ENCODE measurements at places on chromosomes 12 and 14. TPM values are rescaled to one million over a fixed set of nuclear protein-coding genes. Genes with fewer than 3 reads are reported as not detected.

DNA sequence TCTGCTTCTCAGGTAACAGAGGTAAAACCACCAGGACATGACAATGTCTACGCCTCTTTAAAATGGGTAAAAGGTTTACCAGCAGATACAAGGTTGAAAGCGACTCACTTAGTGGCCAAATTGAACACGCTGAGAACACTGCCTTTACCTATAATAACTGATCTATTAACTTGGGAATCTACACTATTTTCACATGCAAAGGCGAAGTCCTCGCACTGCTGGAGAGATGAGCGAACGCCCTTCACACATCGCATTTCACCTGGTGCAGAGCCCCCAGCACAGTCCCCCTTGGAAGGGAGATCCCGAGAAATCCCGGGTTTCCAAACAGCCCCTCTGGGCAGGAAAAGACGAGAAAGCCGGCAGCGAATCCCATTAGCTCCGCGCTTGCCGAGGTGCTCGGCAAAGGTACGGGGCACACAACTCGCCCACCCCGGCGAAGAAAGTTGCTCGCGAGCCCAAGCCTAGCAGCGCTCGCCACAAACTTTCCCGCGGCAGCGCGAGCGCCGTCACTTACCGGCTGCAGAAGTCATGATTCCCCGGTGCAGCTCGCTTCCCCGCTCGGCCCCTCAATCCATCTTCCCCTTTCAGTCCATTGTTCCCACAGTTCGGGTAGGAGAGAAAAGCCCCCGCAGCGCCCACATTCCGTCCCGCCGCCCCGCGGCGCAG, 423 bp downstream of the FGD6 start:
- DNase-seq, result no peak

Gene SRRM4
- total RNA-seq, result 0.63 TPM

GRCh38 chr12:39902821-39903220, 203.1 kb downstream of the SLC2A13 start:
- DNase-seq, result no peak

Gene CLEC9A
- total RNA-seq, result not detected

DNA sequence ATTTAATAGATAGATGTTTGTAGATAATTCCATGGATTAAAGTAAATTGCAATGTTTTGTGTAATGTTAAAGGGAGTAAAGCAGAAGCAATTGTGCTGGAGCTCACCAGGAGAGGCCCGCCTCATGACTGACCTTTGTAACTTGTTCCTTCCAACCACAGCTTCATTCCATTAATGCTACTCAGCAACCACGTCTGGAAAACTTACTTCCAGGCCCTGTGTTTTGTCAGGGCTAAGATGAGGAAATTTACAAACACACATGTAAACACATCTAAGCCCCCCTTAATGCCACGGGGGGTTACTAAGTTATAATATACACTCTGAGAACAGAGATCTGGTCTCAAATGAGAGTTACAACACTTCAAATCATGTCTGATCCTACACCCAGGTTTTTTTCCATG, 12.4 kb downstream of the LUM start:
- no peak for DNase-seq

DNA sequence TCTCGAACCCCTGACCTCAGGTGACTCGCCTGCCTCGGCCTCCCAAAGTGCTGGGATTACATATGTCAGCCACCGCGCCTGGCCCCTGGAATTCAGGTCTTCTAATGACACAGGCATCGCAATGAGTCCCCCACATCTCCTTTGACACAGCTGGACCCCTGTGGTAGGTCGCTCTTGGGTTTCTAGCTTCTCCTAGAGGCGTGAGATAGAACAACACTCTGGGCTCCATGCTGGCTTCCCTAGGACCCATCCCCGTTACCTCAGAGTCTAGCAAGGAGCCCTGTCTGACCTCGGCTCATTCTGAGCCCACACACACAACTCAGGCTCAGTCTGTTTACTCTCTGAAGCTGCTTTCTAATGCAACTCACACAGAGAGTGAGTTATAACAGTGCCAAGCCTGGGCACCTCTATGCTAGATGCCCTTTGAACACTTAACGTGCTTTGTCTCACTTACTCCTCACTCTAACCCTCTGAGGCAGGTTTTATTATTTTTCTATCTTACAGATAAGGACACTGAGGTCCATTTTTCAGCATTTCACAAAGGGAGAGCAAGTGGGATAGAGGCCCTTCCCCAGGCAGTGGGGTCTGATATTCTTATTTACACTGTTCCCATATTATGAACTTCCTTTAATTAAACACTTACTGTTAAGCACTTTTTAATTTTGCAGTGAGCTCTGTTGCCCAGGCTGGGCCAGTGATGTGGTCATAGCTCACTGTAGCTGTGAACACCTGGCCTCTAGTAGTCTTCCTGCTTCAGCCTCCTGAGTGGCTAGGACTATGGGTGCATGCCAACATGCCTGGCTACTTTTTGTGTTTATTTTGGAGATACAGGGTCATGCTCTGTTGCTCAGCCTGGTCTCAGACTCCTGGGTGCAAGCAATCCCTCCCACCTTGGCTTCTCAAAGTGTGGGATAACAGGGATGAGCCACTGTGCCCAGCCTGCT, 40.6 kb upstream of the RBM19 start:
- peak; percentile 31 for DNase-seq

- peak; percentile 62 for DNase-seq
Observed at GRCh38 chr12:94133964-94134795, 14.2 kb upstream of the PLXNC1 start.

- peak; percentile 100 for DNase-seq
Observed at GRCh38 chr14:81533536-81534343, at the start of gene SEL1L. Gene SEL1L, minus strand, starts transcription at chr14:81533853. Its CDS starts 109 bp downstream, at chr14:81533744.

GRCh38 chr14:81004575-81004974, 49.2 kb downstream of the TSHR start:
- DNase-seq, result no peak

Gene WNT1
- not detected for total RNA-seq

- DNase-seq, result no peak
Observed at GRCh38 chr12:123608182-123608581, 6.3 kb downstream of the DDX55 start.

- no peak for DNase-seq
Observed at GRCh38 chr12:46678426-46678825, 147.4 kb downstream of the SLC38A4 start.

Gene DNAH10
- 0.03 TPM for total RNA-seq

GRCh38 chr12:64494998-64495729, 43.2 kb downstream of the TBK1 start:
- no peak for DNase-seq

DNA sequence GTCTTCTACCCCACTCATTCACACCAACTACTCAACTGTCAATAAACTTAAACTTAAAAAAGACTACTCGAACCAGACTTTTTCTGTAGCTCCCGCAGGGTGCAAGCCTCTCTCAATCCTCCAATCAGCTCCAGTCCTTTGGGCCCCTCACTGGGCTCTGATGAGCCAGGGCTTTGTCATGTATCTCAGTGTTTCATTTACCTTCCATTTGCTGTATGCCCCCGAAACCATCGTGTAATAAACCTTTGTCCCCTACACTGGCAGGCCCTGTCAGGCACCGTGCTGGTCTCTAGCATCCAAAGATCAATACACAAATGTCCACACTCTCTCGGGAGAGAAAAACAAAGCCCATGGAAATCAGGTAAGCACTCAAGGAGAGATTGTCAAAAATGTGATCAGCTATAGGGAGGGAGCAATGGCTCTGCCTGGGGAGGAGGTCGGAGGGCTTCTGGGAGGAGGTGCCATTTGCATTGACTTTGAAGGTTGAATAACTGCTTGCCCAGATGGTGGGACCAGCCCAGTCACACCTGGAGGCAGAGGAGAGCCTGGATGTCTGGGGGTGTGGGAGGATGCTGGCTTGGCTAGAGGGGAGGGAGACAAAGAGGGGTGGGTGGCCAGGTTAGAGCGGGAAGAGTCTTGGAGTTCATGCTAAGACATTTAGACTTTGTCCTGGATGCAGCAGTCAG, 42.1 kb upstream of the DICER1 start:
- DNase-seq, result no peak

- no peak for DNase-seq
Observed at GRCh38 chr14:49193332-49194065, 392.7 kb downstream of the RPS29 start.

- DNase-seq, result no peak
Observed at GRCh38 chr14:52365071-52365470, 51.0 kb downstream of the PTGER2 start.

DNA sequence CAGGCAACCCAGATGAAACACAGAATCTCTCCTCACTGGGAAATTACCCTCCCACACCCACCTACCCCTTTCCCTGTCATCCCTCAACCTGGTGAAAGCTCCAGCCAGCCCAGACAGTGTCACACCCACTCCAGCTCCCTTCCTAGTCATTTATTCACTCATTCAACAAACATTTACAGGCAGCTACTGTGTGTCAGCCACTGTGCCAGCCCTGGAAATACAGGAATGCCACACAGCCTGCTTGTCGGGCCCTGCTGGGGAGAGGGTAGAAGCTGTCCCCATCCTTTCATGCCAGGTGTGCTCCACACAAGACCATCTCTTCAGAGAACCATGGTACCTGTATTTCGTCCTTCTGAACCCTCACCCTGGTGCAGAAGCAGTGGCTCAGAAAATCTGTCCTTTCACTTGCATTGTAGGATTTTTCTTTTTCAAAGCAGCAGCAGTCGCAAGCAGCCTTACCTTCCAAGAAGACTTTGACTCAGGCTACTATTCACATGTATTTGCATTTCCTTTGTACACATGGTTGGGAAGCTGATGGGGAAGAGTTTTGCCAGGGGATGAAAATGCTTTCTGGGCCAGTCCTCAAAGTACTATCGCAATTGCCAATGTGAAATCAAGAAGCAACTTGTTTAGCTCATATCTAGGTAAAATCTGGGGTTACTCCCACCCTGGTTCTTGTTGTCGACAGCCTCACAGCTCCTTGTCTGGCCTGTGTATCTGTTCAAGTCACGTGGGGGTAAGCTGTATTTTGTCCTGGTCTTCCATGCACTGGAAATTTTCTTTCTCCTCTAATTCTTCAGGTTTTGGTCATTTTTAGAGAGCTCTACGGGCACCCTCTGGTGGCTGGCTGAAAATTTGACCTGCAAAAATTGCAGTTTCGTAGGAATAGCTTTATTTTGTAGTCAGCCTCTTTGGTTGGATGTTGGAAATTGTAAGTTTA, 147.4 kb upstream of the EGLN3 start:
- DNase-seq, result peak; percentile 54

DNA sequence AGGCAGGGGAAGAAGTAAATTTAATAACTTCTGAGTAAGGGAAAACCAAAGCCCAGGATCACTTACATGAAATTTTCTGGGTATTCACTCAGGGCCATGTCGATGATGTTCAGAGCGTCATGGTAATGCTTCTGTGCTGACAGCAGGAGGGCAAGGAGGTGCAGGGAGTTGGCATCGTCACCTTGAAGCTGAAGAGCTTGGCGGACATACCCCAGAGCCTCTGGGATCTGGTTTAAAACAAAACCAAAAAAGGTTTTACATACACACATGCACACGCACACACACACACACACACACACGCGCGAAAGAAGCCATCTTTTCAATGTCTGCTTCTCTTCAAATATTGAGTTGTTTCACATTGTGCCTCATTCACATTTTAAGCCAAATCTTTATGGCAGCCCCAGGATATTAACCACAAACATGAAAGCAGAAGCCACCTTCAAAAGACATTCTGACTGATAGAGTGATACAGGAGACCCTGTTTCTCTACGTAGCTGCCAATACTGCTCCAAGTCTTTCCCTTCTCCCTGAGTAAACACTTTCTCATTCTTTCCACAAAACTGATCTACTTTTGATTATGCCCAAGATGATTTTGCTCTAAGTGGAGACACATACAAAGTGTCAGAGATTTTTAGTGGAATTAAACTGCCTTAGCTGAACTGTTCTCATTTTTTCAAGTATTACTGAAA, 172.1 kb downstream of the TTC7B start:
- DNase-seq, result no peak

All from GM23338 (cell line).